ENCODE measurements at places on chromosomes 11 and 22. TPM values are rescaled to one million over a fixed set of nuclear protein-coding genes. Genes with fewer than 3 reads are reported as not detected.

OR8D4 gene
- not detected for total RNA-seq

CLCF1 gene
- total RNA-seq, result 7.7 TPM

EMID1 gene
- 1.4 TPM for total RNA-seq

- DNase-seq, result no peak
These were observed 5.7 kb downstream of the CTSD start for GRCh38 chr11:1757861-1758610.

DNA sequence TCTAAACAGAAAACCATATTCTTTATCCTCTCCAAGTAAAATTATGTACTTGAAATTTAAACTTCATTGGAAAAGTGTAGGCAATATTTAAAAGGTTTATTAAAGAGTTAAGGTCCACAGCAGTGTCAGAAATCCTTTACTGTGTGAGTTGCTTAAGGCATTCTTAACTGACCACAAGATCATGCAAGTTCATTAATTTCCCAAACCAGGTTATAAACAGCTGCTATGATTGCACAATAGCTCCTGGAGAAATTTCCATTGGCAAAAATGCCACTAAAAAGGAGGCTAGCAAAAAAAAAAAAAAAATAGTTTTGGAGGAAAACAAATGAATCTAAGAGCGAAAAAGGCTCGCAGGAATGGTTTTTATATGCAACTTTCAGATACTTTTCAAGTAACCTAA, 106.2 kb downstream of the ETS1 start:
- DNase-seq, result no peak

- DNase-seq, result no peak
These were observed 1419.8 kb upstream of the TENM4 start for GRCh38 chr11:80860632-80861031.

GRCh38 chr11:368414-369335, 624 bp upstream of the B4GALNT4 start:
- DNase-seq, result peak; percentile 45

GRCh38 chr11:9001736-9002135, 2.1 kb downstream of the NRIP3 start:
- DNase-seq, result peak; percentile 58

DNA sequence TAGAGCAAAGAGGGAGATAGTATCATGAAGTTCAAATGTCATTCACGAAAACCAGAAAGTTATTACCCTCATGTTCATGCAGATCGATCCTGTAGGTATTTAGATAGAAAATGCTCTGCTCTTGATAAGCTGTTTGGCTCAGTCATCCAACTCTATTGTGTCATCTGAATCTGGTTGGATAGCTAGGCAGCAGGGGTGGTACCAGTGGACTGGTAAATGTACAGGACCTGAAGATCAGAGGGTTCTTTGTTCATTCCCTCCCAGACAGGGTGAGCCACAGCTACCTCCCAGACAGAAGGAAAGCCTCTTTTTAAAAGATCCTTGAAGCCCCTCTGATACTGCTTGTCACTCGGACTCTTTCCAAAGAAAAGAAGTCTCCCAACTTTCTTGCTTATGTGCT, 29.8 kb upstream of the DRD2 start:
- no peak for DNase-seq

DNA sequence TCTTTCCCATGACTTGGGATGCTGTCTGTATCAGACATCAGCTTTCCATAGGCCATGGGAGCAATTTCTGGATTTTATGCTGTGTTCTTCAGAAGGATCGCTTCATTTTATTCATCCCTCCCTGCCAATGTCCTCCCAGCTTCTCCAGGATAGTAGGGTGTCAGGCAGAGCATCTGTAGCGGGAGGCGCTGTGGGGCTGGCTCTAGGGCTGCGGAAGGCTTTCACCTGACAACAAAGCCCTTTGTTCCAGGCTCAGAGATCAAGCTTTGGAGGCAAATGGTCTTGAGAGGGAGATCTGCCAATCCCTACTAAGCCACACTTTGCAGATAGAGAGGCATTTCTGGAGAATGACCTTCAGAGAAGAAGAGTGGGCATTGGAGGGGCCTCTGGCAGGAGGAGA, 29.5 kb upstream of the FTH1 start:
- no peak for DNase-seq

DNA sequence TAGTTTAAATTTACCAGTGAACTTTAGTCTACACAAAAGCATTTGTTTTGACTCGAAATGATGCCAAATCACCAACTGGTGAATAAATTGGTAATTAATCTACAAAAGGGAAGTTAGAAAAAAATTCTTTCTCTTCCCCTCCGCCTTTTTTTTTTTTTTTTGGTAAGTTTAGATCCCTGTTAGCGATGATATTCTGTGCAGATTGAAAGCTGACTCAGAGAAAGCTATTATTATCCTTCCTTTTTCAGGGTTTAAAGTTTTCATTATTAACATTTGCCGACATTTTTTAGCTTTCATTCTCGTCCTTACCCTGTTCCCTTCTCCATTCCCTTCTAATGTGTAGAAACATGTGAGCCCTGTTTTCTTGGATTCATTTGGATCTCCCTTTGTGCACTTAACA, 16.8 kb upstream of the NUP160 start:
- DNase-seq, result no peak

- no peak for DNase-seq
These were observed 18.9 kb downstream of the MMP3 start for GRCh38 chr11:102824556-102824955.

GRCh38 chr22:29090039-29090438, 17.2 kb downstream of the KREMEN1 start:
- DNase-seq, result no peak

Data from MG63 (cell line).